ENCODE measurements at places on chromosomes 1 and 21.

- no peak for DNase-seq
Observed at GRCh38 chr1:3816331-3817137, 20.2 kb upstream of the LRRC47 start.

DNA sequence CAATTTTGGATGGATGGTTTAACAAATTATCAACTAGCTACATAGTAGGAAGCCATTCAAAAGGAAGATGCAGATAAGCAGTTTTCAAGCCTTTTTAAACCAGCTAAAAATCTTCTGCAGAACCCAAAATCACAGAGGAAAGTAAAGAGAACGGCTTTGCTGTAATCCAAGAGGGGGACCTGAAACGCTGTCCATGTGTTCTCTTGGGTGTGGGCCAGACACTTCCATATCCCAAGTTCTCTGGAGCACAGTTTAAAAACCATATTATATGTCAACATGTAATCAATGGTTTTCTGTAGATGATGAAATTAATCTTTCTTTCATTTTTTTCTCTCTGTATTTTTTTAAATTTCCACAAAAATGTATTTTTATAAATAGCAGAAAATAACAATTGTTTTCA is 90.5 kb downstream of the SELENOF start:
- DNase-seq: no peak

DNA sequence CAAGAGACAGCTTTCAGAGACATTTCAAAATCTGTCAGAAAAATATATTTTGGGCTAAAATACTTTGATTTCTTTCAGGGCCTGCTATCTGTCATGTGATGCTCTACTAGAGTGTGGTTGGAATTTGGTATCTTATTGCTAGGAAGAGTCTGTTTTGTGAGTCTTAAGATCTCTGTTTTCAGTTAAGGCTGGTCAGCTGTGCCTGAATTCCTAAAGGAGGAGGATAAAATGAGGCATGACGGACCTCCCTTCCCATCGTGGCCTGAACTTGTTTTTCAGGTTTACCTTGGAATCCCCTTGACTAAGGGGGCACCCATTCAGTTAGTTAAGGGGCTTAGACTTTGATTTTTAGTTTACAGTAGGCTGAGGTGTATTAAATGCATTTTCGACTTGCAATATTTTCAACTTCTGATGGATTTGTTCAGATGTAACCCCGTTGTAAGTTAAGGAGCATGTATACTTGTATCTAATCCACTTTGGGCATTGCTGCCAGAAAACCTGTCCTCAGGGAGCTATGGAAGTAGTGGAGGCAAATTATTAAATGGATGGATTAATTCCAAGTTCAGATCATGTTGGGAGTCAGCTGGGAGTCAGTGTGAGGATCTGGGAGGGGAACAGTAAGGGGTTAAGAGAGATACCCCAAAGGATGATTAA is 18.3 kb downstream of the CAPN2 start:
- DNase-seq: no peak

DNA sequence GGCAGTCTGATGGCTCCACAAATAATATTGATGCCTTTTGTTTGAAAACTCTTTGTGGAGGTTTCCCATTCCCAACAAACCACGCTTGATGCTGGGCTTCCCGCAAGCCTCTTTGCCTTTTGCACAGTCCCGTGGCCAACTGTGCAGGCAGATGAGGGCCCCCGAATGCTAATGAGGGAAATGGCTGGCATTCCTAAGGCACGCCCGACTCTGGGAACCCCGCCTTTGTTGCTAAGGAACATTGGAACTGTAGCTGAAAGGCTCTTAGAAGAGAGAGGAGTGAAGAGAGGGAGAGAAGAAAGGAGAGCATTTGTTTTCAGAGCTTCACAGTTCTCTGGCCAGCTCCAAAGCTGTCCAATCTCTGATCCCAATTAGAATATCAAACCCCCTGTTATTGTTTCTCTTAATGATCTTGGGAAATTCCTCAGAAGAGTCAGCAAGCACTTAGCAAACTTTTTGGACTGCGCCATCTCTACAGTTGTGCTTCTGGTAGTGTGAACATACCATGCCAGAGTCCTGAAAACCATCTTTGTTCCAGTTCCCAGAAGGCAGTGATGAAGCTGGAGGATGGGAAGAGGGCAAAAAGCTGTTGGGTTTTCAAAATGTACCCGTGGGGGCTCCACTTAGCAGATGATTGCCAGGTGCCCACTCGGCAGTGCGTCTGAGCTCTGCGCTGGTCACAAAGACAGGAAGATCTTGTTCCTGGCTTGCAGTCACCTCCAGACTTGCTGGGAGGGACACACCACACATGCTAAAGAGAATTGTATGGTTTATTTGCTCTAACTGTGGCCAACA is 60.1 kb upstream of the CYP2J2 start:
- no peak for DNase-seq

All from hematopoietic multipotent progenitor cell treated with erythropoietin and hydrocortisone succinate and interleukin-3 and kit ligand, for 8 days (in vitro differentiated cells).